ENCODE measurements at places on chromosomes 7 and 10. TPM values are rescaled to one million over a fixed set of nuclear protein-coding genes. Genes with fewer than 3 reads are reported as not detected.

Gene ZKSCAN5
- 9.6 TPM for total RNA-seq

Gene ANLN
- 3.3 TPM for total RNA-seq

Gene HYAL4
- total RNA-seq, result not detected

Gene PRLHR
- not detected for total RNA-seq

GRCh38 chr7:46319841-46320240 lies 398.8 kb upstream of the IGFBP3 start:
- H3K27me3 ChIP-seq, result no peaks in the 10 kb centered on the region
- no peak overlapping the region for H3K4me3 ChIP-seq
- no peak for DNase-seq
- no peaks in the 10 kb centered on the region for H3K36me3 ChIP-seq
- H3K27ac ChIP-seq, result no peak overlapping the region

DNA sequence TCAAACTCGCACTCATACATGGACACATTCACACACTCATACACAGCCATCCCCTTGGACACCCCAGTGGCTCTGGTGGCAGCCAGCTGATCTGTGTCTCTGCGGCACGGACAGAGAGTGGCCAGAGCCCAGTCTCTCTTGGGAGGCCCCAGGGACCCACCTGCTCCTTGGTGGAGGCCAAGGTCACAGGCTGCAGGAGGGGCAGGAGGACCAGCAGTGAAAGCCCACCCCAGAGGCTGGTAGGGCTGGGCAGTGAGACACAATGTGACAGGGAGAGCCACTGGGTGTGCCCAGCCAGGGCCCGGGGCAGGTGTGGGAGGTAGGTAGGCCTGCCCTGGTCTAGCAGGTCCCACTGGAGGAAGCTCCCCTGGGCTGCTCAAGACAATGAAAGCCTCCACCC lies 18.5 kb downstream of the SHH start:
- H3K36me3 ChIP-seq, result no peaks in the 10 kb centered on the region
- peaks cover 6% of the 10 kb centered on the region for H3K27me3 ChIP-seq
- peak; percentile 42 for DNase-seq
- no peak overlapping the region for H3K4me3 ChIP-seq
- peaks cover 5% of the 10 kb centered on the region for H3K4me1 ChIP-seq

DNA sequence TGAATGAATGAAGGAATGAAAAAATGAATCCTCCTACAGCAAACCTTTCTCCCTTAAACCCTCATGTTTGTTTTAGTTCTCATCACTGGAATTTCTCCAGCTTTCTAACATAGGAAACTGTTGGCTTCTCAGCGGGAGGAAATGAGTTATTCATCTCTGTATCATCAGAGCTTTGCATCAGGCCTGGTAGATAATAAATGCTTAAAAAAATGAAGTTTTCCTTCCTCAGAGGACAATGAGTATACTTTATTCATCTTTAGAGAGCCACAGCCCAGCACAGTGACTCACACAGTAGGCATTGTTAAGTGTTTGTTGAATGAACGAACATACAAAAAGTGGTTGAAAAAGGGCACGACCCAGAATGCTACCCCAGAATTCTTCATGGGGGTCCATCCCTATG lies 62.6 kb downstream of the COL13A1 start:
- H3K4me3 ChIP-seq, result no peak overlapping the region
- H3K36me3 ChIP-seq, result no peaks in the 10 kb centered on the region
- H3K27me3 ChIP-seq, result no peaks in the 10 kb centered on the region
- H3K4me1 ChIP-seq, result peaks cover 27% of the 10 kb centered on the region
- H3K27ac ChIP-seq, result no peak overlapping the region

- no peak overlapping the region for H3K4me3 ChIP-seq
- peaks cover 34% of the 10 kb centered on the region for H3K36me3 ChIP-seq
- no peaks in the 10 kb centered on the region for H3K27me3 ChIP-seq
- peak; percentile 57 for DNase-seq
Observed at GRCh38 chr7:43872406-43873110, 3.2 kb upstream of the MRPS24 start.

- DNase-seq, result no peak
- peak overlapping the region; percentile 90 for H3K27ac ChIP-seq
- no peaks in the 10 kb centered on the region for H3K36me3 ChIP-seq
Observed at GRCh38 chr10:35641676-35642034, 441 bp downstream of the FZD8 start.

GRCh38 chr10:14253079-14253478 lies 77.6 kb downstream of the FRMD4A start:
- DNase-seq, result no peak
- no peak overlapping the region for H3K4me3 ChIP-seq
- peaks cover 12% of the 10 kb centered on the region for H3K27me3 ChIP-seq
- H3K27ac ChIP-seq, result no peak overlapping the region
- no peaks in the 10 kb centered on the region for H3K4me1 ChIP-seq
- no peaks in the 10 kb centered on the region for H3K36me3 ChIP-seq

GRCh38 chr10:70232155-70232858 lies 922 bp downstream of the PPA1 start:
- H3K36me3 ChIP-seq, result peaks cover 6% of the 10 kb centered on the region
- H3K27me3 ChIP-seq, result no peaks in the 10 kb centered on the region
- peaks cover 33% of the 10 kb centered on the region for H3K4me1 ChIP-seq
- H3K27ac ChIP-seq, result peak overlapping the region; percentile 71
- peak overlapping the region; percentile 65 for H3K4me3 ChIP-seq
- DNase-seq, result peak; percentile 56

Data from heart left ventricle (tissue), 16 donors.